ENCODE measurements at places on chromosomes 4 and X.
A peak's percentile ranks its signal among the peaks of the same experiment; 100 is the strongest.

- DNase-seq = no peak
Observed at GRCh38 chr4:168570466-168570865, 73.6 kb downstream of the PALLD start.

GRCh38 chr4:42347076-42347475, 50.2 kb upstream of the SHISA3 start:
- no peak for DNase-seq

- DNase-seq = no peak
Observed at GRCh38 chr4:156799121-156799589, 172.4 kb downstream of the PDGFC start.

DNA sequence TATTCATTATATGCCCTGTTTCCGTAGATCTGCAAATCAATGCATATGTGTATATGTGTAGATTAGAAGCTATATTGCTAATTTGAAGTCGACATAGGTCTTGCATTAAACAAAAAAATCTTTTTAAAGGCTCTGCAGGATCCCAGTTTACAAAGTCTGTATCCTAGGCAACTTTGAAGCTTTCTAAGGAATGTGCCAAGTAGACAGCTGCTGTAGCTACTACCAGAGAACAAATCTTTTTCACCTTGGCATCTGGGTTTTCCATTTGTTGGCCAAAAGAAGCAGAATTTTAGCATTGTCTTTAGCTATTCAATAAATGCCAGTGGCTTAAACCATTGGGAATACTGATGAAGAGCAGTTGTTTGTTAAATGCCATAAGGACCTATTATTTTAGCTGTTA, 88.0 kb downstream of the NAA11 start:
- no peak for DNase-seq

DNA sequence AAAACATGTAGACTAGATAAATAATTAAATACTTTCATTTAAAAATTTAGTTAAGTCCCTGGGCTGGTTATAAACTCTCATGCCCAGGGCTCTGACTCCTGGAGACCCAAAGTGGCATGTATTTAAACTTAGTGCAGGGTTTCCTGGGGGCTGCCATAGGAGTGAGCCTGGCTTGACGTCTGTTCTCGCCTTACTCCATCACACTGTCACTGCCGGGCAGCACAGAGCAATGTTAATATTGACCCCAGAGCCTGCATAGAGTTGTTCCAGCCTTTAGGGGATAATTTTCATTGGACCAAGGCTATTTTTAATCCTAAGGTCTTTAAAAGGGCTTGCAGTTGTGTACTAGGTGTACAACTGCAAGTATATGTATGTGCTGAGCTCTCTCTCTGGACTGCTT, 31.2 kb downstream of the KIAA0232 start:
- DNase-seq = no peak

DNA sequence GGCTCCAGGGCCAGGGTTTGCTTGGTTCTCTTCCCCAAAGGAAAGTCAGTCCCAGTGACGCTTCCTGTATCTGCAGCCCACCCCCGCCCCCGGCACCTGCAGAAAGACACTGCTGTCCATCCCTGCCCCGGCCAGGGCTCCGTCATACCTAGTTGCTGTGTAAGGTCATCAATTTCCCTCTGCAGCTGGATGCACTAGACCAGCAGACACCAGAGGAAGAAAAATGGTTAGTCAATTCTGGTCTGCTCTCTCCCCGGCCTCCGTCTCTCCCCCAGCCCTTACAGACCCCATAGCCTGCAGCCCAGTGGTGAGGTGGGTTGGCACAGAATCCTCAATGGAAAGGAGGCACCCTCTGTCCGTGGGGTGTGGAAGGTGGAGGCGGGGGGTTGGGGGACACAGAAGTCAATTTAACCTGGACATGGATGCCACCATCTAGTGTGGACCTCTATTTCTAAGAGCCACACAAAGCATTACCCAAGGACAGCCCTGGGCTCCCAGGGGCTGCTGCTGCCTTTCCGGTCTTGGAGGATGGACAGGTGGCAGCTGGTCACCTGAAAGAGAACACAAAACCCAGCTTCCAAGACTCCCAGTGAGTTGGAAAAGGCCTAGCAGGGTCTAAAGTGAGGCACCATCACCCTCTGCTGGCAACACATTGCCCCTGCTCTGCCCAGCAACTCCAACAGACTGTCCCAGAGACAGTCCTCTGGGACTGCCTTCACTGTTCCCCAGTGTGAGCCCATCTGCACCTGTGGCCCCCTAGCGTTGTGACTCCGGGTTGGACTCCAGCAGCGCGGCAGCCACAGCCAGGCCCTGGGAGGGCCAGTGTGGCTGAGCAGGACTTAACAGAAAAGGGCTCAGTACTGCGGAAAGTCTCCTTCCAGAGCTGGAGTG, 40.2 kb upstream of the NHSL2 start:
- peak; percentile 24 for DNase-seq

DNA sequence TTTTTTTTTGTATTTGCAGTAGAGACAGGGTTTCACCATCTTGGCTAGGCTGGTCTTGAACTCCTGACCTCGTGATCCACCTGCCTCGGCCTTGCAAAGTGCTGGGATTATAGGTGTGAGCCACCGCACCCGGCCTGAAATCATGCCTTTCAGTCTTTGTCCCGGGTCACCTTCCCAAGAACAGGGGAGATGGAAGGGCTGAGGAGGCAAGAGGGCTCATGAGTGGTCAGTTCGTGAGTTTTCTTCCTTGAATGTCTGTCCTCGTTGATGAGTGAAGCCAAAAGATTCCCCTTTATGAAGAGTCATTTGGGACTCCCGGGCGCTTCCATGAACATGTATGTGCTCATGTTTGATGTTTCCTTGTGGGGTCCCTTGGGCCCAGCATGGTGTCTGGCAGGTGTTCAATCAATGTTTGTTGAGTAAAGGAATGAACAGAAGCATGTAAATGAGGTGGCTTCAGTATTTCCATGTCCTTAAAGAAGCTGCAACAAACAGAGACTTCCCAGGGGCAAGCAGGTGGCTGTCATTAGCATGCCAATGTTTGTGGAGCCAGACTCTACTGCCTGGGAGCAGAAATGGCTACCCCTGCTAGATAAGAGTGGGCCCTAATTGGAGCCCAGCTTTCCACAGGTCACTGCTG, 3.4 kb upstream of the SEPTIN6 start:
- no peak for DNase-seq

GRCh38 chr4:74793757-74794381, 454 bp downstream of the BTC start:
- peak; percentile 27 for DNase-seq

- DNase-seq = no peak
Observed at GRCh38 chr4:54737421-54737820, 79.7 kb downstream of the KIT start.

GRCh38 chr4:140240237-140240636, 86.3 kb upstream of the MAML3 start:
- no peak for DNase-seq
